Naive thymus-derived CD4-positive, alpha-beta T cell (primary cell): ENCODE measurements at places on chromosomes 16 and 17. TPM values are rescaled to one million over a fixed set of nuclear protein-coding genes. Genes with fewer than 3 reads are reported as not detected.

HSD11B2 gene
- polyA plus RNA-seq: not detected

GRCh38 chr17:12622726-12623125, 43.0 kb upstream of the MYOCD start:
- DNase-seq: no peak

DNA sequence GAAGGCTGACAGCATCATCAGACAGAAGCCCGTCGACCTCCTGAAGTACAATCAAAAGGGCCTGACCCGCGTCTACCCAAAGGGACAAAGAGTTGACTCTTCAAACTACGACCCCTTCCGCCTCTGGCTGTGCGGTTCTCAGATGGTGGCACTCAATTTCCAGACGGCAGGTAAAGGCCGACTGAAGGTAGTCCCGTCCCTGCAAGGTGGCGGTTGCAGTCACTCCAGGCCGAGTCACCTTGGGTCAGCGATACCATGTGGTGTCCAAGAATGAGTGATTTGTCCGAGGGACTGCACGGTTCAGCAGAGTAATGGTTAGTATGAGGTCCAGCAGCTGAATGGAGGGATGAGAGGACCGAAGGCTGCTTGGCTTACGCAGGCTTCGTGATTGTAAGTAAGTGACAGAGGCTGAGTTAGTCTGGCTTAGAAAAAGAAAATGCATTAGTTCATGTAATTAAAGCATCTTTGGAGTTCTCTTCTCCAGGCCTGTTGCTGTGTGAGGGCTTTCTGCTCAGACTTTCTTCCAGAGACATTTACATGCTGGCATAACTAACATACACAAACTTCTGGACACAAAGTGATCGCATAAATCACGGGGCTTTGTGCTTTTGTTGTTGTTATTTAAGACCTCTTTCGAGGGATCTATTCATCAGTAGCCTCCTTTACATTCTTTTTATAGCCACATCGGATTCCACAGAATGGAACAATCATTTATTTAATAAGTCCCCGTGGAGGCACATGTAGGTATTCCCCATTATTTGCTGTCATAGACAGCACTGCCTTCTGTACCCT, 74.9 kb downstream of the SDR42E1 start:
- no peak for DNase-seq

GRCh38 chr16:87490096-87490798, 2.6 kb downstream of the ZCCHC14 start:
- DNase-seq: no peak

DNA sequence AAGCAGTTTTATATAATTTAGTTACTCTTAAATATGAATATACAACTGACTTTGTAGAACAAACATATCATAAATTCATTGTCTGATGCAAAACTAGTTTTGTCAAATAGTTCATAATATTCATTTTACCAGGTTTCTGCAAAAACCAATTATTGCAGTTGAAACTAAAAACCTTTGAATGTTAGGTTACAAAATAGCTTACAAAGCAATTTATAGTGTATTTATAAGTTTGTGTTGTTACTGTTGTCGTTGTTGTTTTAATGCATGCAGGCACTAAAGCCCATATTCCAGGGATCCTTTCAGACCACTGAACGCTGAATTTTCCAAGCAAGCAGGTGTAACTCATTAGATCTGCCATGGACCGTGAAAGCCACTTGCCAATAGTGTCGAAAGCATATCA, 427.6 kb downstream of the ZFHX3 start:
- no peak for DNase-seq

- DNase-seq: no peak
Measured at GRCh38 chr17:61764846-61765245, 98.5 kb downstream of the BRIP1 start.

AXIN2 gene
- 16.2 TPM for polyA plus RNA-seq

GRCh38 chr17:30234296-30234695, 1.2 kb downstream of the SLC6A4 start:
- DNase-seq: no peak

KRT17 gene
- not detected for polyA plus RNA-seq

KRTAP16-1 gene
- 0.19 TPM for polyA plus RNA-seq

DNA sequence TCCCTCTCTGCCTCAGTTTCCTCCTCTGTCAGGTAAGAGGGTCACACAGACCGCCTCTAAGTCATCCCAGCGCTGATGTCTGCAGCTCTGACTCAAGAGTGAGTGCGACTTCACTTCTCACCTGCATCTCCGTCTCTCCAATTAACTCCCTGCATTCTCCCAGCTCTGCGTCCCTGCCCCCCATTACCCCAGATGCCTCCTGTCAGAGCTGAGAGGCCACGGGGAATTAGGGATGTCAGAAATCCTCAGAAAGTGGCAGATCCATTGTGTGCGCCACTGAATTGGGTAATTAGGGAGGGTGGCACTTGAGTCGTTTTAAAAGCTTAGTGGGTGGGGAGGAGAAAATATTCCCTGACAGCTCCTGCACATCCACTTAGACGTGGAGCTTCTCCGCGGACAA, 885.4 kb upstream of the EEF2KMT start:
- no peak for DNase-seq

GRCh38 chr17:13594762-13595598, 6.7 kb downstream of the HS3ST3A1 start:
- DNase-seq: peak; percentile 80

DNA sequence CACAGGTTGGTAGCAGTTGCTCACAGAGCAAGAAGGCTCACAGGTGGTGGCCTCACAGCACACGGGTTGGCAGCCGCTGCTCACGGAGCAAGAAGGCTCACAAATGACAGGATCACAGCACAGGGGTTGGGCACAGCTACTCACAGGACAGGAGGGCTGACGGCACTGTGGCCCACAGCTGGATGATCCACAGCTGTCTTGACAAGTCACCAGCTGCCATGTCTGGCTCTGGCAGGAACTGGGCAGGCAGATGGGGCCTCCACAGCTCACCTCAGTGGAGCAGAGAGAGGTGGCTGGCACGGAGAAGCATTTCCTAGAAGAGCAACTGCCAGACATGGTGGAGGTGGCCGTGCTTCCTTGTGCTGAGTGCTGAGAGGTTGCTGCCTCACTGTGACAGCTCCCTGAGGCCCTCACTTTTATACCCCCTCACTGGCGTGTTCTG, at the start of gene KRTAP16-1:
Gene KRTAP16-1, minus strand, starts transcription at position 392 of the 442 bp plus-strand sequence. Its CDS starts 56 bp downstream, at position 336.
- no peak for DNase-seq

- DNase-seq: no peak
Measured at GRCh38 chr16:81547194-81547938, 102.8 kb downstream of the CMIP start.

- DNase-seq: no peak
Measured at GRCh38 chr17:48055531-48056245, 7.5 kb downstream of the NFE2L1 start.

DNA sequence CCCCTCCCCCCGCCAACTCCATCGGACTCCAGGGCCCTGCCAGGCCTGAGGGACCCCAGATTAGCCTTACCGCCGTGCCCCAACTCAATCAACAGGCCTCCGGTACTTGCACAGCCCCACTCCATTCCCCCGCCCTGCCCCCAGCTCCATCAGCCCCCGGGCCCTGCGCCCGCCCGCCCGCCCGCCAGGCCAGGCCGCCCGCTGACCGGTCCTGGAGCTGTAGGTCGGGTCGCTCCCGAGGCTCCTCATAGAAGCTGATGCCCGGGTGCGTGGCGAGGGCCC, 308 bp downstream of the GTF3C1 start:
- no peak for DNase-seq

DNA sequence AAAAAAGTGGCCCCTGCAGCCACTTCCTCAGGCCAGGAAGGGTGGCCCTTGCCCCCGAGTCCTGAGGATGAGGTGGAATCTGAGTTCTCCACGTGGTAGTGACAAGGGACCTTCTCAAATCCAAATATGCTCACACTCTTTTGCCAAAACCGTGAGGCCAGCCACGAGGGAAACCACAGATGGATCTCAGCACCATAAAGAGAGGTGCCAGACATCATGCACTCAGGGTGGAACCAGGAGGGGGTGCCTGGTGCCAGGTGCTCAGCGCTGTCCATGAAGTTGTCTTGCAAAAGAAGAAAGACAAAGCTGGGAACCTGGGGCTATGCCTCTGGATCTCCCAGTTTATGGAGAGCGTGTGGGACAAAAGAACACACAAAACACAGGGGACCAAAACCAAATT, 45.2 kb upstream of the MED9 start:
- DNase-seq: no peak
